ENCODE measurements at places on chromosomes 3 and 15. TPM values are rescaled to one million over a fixed set of nuclear protein-coding genes. Genes with fewer than 3 reads are reported as not detected.

SUCLG2 gene
- total RNA-seq = 62.5 TPM

FEZF2 gene
- not detected for total RNA-seq

RBPMS2 gene
- 242 TPM for total RNA-seq

TLR9 gene
- 0.16 TPM for total RNA-seq

DNA sequence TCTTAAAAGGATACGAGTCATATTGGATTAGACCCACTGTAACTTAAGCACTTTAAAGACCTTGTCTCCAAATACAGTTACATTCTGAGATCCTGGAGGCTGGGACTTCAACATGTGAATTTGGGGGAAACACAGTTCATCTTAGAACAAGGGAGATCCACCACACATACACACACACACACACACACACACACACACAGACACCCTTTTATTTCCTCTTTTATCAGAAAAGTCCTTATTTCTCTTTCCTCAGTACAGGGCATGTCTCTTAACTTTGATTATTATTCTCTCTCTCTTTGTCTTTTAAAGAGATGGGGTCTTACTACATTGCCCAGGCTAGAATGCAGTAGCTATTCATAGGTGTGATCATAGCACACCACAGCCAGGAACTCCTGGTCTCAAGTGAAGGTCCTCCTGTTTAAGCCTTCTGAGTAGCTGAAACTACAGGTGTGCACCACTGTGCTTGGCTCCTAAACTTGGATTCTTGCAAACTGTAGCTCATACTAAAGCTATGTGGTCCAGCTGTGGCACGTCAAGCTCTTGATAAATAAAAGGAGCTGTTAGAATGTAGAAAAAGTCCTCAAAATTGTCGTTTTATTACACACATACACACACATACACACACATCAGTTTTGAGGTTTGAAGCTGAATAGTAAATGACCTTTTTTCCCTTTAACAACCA lies 7.4 kb downstream of the GOLM2 start:
- DNase-seq = no peak

DNA sequence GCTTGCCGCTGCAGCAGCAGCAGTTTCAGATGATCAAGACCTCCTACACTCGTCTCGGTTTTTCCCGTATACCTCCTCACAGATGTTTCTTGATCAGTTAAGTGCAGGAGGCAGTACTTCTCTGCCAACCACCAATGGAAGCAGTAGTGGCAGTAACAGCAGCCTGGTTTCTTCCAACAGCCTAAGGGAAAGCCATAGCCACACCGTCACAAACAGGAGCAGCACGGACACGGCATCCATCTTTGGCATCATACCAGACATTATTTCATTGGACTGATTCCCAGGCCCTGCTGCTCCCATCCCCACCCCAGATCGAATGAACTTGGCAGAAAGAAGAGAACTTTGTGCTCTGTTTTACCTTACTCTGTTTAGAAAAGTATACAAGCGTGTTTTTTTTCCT lies 17.6 kb downstream of the CALML4 start:
- no peak for DNase-seq

DNA sequence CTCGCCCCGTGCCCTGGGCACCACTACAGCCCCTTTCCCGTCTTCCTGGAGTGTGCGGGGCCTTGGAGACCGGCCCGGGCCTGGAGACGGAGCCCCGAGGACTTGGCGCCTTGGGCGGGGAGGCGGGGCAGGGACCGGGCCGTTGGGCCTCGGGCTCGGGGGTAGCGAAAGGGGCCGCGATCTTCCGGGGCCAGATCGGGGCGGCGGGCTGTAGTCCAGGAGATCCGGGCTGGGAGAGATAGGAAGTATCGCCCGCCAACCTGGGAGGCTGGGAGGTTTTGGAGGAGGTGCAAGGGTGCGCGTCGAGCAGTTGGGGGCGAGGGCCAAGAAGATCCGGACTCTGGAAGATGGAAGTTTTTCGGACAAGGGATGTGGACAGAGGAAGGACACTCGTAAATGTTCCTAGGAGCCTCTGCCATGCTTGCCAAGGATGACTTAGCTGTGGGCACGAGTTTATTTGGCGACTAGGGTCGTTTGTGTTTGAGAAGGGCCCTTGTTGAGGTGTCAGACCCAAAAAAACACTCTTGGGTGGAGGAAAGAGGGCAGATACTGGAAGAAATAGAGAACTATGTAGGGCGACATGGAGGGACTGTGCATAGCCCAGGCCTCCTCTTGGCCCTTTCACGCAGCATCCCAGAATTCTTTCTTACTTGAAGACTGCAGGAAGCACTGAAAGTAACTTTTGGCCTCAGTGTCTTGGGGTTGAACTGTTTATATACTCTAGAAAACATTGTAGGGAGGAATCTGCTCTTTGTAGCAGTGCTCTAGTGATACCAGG lies 712 bp downstream of the RTF1 start:
- DNase-seq = peak; percentile 76

SLC22A14 gene
- 0.24 TPM for total RNA-seq

DNA sequence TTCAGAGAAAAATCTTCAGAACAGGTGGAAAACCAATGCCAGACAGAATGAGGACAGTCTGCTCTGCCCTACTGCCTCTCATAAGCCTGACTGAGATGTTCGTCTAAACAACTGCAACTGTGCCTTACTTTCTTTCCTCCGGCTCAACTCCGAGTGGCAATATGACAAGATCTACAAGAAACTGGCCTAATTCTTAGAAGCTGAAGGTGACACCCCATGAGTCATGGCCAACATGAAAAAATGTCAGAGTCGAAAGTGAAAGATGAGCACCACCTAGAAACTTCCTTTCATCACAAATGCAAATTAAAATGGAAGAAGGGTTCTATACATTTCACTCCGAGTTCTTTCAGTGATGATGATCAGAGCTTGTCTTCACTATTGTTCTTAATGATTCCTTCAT lies 12.9 kb downstream of the PCYT1A start:
- no peak for DNase-seq

- DNase-seq = no peak
These were observed 234.8 kb downstream of the CADM2 start for GRCh38 chr3:85193565-85193964.

DNA sequence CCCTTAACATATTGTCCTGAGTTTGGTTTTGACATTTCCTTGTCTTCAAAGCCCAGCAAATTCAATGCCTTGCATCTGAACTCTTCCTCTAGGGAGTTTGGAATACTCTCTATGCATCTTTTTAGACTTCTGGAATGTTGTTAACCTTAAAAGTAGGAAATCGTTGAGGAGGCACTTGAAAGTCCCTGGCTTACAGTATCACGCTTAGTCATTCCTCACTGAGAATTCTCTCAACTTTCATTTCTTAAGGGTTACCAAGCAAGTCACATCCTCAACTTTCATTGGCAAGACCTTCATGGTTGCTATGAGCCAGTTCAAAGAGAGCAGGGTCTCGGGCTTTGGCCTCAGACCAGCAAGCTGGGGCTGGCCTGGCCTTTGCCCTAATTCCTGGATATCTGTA lies 89.9 kb downstream of the ASB7 start:
- DNase-seq = no peak

GRCh38 chr3:20974396-20974795 lies 776.6 kb downstream of the ZNF385D start:
- DNase-seq = no peak

GRCh38 chr3:57957824-57958223 lies 50.4 kb upstream of the FLNB start:
- no peak for DNase-seq

DNA sequence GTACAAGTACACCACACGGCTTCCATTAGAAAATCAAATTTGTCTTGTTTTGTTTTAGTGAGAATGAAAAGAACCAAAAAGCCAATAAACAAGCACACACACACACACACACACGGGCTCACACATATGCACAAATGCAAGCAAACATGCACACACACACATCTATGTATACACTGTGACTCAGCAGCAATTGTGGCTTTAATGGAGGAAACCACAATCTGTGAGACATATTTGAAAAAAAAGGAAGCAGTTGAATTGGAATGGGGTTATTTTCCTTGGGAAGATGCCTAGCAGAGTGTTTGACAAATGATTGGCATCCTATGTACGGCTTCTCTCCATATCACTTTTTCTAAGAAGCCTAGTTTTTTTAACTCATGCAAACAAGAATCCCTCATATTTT lies 201.1 kb upstream of the ARRDC4 start:
- DNase-seq = no peak
